ENCODE measurements at places on chromosomes 6 and 20. TPM values are rescaled to one million over a fixed set of nuclear protein-coding genes. Genes with fewer than 3 reads are reported as not detected.

The MTHFD1L gene
- total RNA-seq = 3.1 TPM

The TNXB gene
- total RNA-seq = 14.5 TPM

The ITPR3 gene
- total RNA-seq = 7.4 TPM

The TSBP1 gene
- total RNA-seq = not detected

The SCRT2 gene
- total RNA-seq = not detected

The ALDH8A1 gene
- 0.59 TPM for total RNA-seq

Measured in psoas muscle (tissue), 8 donors.